Pancreas (tissue), 10 donors: ENCODE measurements at places on chromosomes 3 and 15. TPM values are rescaled to one million over a fixed set of nuclear protein-coding genes. Genes with fewer than 3 reads are reported as not detected.

MKRN3 gene
- polyA plus RNA-seq = 0.42 TPM

SMCO1 gene
- not detected for polyA plus RNA-seq

HGD gene
- 22.7 TPM for polyA plus RNA-seq

SATB1 gene
- 12.6 TPM for polyA plus RNA-seq

ARRDC4 gene
- 16.2 TPM for polyA plus RNA-seq

COL6A5 gene
- polyA plus RNA-seq = not detected

CYP1A1 gene
- 1.1 TPM for polyA plus RNA-seq

CAMK2N2 gene
- polyA plus RNA-seq = 13.8 TPM

FAH gene
- polyA plus RNA-seq = 22.9 TPM

ARPIN gene
- 12.6 TPM for polyA plus RNA-seq

RASL12 gene
- polyA plus RNA-seq = 2.8 TPM

CFAP20DC gene
- polyA plus RNA-seq = 0.38 TPM

FBXL2 gene
- polyA plus RNA-seq = 5.0 TPM

RLBP1 gene
- polyA plus RNA-seq = 0.19 TPM

PLA1A gene
- polyA plus RNA-seq = 1.2 TPM

GNAT1 gene
- polyA plus RNA-seq = not detected

TNFAIP8L3 gene
- polyA plus RNA-seq = 0.68 TPM

TM4SF1 gene
- polyA plus RNA-seq = 85.0 TPM

ALPK3 gene
- 8.1 TPM for polyA plus RNA-seq

SEMA6D gene
- 5.4 TPM for polyA plus RNA-seq

TRPM1 gene
- polyA plus RNA-seq = not detected

IMPDH2 gene
- polyA plus RNA-seq = 150 TPM

SLC25A26 gene
- 13.0 TPM for polyA plus RNA-seq

PRRT3 gene
- 5.1 TPM for polyA plus RNA-seq

MAP2K5 gene
- 8.8 TPM for polyA plus RNA-seq

LSMEM2 gene
- 0.15 TPM for polyA plus RNA-seq

GPR62 gene
- 0.26 TPM for polyA plus RNA-seq

EHD4 gene
- polyA plus RNA-seq = 8.1 TPM

UPK1B gene
- 3.7 TPM for polyA plus RNA-seq

LNP1 gene
- polyA plus RNA-seq = 1.1 TPM

ACTL6A gene
- 37.9 TPM for polyA plus RNA-seq

ABHD10 gene
- polyA plus RNA-seq = 19.5 TPM

MME gene
- polyA plus RNA-seq = 0.45 TPM

NEK10 gene
- 0.30 TPM for polyA plus RNA-seq

PRR20G gene
- polyA plus RNA-seq = not detected
